Ureter (tissue), 1 donor: ENCODE measurements at places on chromosomes 6 and 20. TPM values are rescaled to one million over a fixed set of nuclear protein-coding genes. Genes with fewer than 3 reads are reported as not detected.
A peak's percentile ranks its signal among the peaks of the same experiment; 100 is the strongest.

The RGS17 gene
- 3.3 TPM for total RNA-seq

The FOXF2 gene
- total RNA-seq: 3.4 TPM

The PAX1 gene
- not detected for total RNA-seq

The PTK6 gene
- total RNA-seq: 55.1 TPM

The VGLL2 gene
- total RNA-seq: not detected

The OLIG3 gene
- not detected for total RNA-seq

DNA sequence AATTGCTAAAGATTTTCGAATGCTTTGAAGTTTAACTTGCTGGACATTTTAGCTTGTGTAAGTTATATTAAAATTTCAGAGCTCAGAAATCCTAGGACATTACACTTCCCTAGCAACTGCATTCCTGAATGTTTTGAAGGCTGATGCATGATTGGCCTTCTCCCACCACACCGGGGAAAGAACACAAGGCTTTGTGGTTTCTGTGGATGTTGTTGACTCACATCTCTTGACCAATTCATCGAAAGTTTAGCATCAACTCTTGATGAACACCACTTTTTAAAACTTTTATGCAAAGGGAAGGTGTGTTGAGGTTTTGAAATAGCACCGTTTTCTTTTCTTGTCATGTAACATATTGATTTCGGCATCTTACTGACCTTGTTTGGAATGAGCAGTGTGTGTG, 81.1 kb downstream of the RIMS1 start:
- DNase-seq: no peak

DNA sequence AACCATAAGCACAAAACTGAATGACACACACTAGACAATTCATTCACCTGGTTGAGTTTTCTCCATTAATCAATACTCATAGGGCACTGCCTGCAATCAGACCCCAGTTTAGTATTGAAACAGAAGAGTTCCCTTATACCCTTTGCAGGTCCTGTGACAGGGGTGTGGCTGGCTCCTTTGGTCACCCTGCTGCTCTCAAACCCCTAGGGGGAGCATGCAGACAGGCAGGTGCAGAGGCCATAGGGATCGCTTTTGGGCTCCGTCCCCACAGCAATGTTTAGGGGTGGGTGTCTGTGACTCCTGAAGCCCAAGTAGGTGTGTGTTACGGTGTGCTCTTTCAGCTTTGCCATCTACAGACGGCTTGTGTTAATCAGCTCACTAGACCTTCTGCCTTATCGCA, 210.4 kb downstream of the CENPW start:
- no peak for DNase-seq

- no peak for DNase-seq
Observed at GRCh38 chr20:43925801-43926200, 11.1 kb downstream of the TOX2 start.

- DNase-seq: peak; percentile 67
Observed at GRCh38 chr6:42451333-42452170, at the start of gene TRERF1. Gene TRERF1 (minus strand): TSS chr6:42451926. CDS start chr6:42269590, 182,336 bp downstream.

DNA sequence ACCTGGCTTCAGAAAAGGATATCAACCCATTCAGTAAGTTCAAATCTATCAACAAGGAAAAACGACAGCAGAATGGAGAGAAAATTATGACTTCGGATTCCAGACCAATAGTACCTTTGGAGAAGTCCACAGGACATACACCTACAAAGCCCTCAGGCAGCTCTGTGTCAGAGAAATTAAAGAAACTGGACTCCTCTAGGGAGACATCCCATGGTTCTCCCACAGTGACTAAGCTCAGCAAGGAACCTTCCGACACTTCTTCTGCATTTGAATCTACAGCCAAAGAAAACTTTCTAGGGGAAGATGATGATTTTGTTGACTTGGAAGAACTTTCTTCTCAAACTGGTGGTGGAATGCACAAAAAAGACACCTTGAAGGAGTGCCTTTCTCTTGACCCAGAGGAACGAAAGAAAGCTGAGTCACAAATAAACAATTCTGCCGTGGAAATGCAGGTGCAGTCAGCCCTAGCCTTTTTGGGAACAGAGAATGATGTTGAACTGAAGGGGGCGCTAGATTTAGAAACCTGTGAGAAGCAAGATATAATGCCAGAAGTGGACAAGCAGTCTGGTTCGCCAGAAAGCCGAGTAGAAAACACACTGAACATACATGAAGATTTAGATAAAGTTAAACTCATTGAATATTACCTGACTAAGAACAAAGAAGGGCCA, 67.4 kb upstream of the HINT3 start:
- no peak for DNase-seq
